ENCODE measurements at places on chromosomes 7 and 10. TPM values are rescaled to one million over a fixed set of nuclear protein-coding genes. Genes with fewer than 3 reads are reported as not detected.

Gene SPACDR
- 0.84 TPM for total RNA-seq

Gene TAS2R5
- 2.3 TPM for total RNA-seq

Gene VSTM2A
- not detected for total RNA-seq

Gene TMEM270
- not detected for total RNA-seq

Gene CAV2
- total RNA-seq: 204 TPM

Gene MMD2
- total RNA-seq: not detected

Gene LIPF
- total RNA-seq: not detected

Gene UCMA
- total RNA-seq: not detected
